Stimulated activated CD4-positive, alpha-beta T cell treated with anti-CD3 and anti-CD28 coated beads, Interleukin-2, amount 100 ng/mL, for 24 hours (primary cell): ENCODE measurements at places on chromosomes 16 and 17.

- no peak for DNase-seq
Measured at GRCh38 chr17:73888862-73889261, 244.6 kb upstream of the SDK2 start.

GRCh38 chr16:31362476-31363405, 7.8 kb downstream of the ITGAX start:
- DNase-seq = no peak

- no peak for DNase-seq
Measured at GRCh38 chr16:3548445-3548844, 28.8 kb downstream of the NLRC3 start.

DNA sequence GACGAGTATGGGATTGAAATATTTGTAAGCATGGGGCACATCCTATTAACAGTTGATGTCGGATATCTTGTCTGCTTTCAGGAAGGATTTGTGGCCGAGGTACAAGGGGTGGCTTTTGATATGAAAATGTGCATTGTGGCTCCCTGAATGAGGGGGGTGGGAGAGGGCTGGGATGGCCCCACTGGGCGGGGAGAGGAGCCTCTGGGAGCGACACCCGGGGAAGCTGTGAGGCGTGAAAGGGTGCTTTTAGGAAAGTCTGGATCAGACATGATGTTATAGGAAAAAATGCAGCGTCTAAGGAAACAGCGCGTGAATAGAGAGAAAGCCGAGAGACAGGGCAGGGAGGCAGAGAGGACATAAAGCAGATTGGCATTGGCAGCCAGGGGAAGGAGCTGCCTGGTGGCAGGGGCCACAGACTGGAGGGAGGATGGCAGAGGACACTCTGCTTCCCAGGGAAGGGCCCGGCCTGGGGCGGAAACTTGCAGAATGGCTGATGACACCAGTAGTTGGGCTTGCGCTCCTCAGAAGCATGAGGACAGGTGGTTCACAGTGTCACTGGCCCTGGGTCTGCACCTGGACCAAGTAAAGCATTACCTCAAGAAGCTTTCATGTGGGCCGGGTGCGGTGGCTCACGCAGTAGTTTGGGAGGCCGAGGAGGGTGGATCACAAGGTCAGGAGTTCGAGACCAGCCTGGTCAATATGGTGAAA, 95.7 kb downstream of the NTN1 start:
- DNase-seq = no peak

DNA sequence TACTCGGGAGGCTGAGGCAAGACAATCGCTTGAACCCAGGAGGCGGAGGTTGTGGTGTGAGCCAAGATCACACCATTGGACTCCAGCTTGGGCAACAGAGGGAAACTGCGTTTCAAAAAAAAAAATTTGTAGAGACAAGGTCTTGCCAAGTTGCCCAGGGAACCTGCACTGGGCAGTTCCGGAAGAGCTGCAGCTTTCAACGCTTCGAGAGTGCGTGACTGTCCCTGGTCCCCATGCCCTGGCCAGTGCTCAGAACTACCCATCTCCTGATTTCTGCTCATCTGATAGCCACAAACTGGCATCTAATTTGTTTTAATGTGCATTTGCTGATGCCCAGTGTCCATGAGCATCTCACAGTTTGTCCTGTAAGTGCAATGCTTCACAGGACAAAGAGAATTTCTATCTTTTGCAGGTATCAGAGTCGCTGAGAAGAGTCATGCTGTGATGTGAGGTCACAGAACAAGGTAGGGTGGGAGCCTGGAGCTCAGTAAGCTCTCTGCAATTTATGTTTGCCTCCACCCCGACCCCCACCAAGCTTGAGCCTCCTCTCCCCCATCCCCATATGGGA, 3.9 kb downstream of the ACTG1 start:
- DNase-seq = peak; percentile 41

DNA sequence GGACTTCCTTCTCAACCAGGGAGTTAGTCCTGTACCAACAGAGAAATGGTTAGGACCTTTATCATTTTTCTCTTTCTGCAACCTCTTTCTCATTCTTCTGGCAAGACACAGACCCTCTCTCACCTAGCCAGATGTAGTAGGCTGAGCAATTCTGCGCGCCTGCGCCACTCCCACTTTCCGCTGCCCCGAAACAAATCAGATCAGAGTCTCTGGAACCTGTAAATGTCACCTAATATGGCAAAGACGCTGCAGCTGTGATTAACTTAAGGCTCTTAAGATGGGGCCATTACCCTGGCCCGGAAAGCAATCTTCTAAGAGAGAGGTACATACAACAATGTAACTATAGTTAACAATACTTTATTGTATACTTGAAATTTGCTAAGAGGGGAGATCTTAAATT, 94.3 kb upstream of the ASIC2 start:
- DNase-seq = no peak

- peak; percentile 38 for DNase-seq
Measured at GRCh38 chr16:48231727-48232492, 12.2 kb upstream of the LONP2 start.

DNA sequence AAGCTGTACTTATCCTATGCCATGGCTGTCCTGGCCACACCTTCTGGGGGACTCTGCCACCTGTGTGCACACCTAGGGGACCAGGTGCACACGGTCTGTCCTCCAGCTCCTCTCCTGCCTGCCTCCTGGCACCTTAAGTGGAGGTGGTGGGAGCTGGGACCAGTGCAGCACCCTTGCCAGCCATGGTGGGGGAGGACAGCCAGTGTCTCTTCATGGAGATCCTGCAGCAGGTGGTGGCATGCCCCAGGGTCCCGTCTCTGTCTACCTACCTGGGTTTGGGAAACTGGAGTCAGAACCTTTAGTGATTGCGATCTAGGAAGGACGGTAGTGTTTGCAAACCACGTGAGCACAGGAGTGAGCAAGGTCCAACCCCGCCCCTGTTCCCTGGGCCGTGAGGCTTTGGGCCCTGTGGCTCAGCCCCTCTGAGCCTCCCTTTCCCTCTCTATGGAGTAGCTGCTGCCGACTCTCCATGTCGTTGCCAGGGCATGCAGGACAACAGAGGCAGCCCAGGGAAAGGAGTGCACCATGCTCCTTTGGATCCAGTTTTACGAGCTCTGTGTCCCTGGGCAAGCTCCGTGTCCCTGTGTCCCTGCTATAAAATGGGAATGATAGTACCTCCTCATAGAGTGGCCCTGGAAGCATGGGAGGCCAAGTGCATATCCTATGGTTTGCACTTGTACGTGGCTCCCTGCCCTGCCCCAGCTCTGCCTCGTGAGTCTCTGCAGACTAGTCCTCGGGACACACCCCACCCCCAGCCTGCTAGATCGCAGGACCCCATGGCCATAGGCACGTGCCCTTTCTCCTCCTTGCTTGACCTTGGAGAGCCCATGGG, 7.1 kb downstream of the ADGRG1 start:
- DNase-seq = no peak

- peak; percentile 72 for DNase-seq
Measured at GRCh38 chr17:82213251-82214011, 789 bp upstream of the CCDC57 start.

DNA sequence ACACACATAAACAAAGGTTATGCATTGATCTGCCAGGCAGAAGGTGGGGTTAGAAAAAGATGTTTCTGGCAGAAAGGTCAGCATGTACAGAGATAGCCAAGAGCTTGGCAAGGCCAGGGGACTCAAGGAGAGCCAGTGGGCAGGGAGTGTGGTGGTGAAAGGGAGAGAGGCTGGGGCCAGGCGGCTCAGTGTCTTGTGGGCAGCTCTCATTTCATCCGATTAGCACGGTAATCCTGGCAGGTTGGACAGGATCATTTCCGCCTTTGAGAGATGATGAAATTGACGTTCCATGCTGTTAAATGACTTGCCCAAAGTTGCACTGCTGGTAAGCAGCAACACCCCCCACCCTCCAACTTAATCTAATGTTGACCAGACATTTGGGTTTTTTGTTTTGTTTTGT, 3.6 kb downstream of the CHD9 start:
- no peak for DNase-seq

- peak; percentile 14 for DNase-seq
Measured at GRCh38 chr17:83181991-83182619, 102.7 kb downstream of the METRNL start.

GRCh38 chr17:82548681-82549303, 29.3 kb downstream of the FOXK2 start:
- DNase-seq = no peak

DNA sequence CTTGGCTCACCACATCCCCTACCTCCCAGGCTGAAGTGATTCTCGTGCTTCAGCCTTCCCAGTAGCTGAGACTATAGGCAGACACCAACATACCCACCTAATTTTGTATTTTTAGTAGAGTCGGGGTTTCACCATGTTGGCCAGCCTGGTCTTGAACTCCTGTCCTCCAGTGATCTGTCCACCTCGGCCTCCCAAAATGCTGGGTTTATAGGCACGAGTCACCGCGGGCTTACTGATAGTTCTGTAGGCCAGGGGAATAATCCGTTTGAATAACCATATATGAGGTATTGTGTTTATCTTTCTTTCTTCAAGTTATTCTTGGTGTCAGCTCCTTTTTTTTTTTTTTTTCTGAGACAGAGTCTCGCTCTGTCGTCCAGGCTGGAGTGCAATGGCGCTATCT, 7.7 kb downstream of the FAM234A start:
- no peak for DNase-seq

GRCh38 chr17:13590441-13590840, 11.3 kb downstream of the HS3ST3A1 start:
- DNase-seq = no peak

DNA sequence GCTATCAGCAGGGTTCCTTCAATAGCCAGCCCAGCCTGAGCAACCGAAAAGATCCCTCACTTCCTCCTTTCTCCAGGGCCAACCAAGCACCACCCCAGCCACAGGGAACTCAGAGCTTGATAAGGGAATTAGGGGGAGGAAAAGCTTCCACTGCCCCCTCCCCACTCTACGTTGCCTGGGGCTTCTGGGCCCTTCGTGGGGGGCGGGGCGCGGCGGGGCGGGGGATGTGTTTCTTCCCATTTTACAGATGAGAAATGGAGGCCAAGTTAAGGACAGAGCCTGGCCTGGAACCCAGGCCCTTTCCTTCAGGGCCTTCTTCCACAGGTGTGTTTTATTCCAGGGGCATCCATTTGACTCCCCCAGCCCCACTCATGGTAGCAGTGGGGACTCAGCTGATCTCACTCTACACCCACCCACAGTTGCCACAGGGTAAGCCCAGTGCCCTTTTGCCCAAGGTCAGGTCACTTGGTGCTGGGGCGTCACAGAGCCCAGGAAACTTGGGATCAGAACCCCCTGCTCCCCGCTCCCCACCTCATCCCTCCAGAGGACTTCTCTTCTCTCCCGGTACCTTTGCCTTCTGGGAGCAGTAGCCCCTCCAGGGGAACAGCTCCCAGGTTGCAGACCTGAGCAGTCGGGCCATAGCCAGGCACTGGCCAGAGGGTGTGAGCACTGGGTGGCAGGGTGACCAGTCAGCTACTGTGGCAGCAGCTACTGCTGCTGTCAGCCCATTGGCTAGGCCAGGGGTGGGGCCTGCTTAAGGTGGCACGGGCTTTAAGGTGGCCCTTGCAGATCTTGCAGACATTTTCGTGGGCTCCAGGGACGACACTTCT, at the start of gene LDHD:
Gene LDHD (minus strand): TSS at position 700 of the 830 bp plus-strand sequence. CDS start 60 bp downstream, at position 640.
- DNase-seq = no peak

DNA sequence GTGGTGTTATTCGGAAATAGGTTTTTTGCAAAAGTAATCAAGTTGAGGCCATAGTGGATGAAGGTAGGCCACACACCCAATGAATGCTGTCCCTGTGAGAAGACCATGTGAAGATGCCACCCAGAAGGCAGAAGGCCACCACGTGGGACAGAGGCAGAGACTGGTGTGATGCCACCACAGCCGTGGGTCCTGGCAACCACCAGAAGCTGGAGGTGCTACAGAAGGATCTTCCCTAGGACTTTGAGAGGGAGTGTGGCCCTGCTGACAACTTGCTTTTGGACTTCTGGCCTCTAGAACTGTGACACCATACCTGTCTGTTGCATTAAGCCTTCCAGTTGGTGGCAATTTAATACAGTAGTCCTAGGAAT, 49.3 kb downstream of the RMI2 start:
- no peak for DNase-seq

DNA sequence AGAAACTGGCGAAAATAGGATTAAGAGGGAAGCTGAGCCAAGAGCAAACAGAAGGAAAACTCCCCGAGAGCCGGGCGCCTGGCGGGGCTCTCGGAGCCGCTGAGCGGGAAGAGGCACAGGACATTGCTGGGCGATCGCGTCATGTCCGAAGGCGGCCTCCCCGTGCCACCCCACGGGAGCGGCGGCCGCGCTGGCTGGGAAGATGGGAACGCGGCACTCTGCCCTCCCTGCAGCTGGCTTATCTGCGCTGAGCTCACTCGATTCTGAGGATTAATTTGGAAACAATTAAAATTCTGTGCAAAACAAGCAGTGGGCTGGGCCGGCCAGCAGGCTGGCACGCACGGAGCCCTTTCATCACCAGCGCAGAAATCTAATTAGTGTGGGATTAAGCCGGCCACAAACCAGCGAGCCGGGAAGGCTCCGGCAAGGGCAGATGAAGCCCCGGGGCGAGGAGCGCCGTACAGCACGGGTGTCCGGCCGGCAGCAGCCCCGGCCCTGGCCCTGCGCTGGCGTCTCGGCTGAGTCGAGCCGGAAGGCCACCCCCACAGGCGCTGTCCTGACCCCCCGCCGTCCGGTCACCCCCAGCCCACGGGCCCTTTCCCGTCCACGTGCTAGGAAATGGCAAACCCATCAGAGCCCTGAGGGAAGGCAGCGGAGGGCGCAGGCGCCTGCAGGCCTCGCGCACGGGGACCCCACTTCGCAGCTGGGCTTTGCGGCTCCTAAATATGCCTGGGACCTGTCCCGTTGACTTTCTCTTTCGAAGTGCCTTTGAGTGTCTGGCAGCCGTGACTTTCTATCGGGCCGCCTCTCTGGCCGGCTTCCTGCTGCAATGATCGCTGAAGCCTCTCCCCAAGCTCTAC, 37.9 kb downstream of the SOX8 start:
- no peak for DNase-seq

DNA sequence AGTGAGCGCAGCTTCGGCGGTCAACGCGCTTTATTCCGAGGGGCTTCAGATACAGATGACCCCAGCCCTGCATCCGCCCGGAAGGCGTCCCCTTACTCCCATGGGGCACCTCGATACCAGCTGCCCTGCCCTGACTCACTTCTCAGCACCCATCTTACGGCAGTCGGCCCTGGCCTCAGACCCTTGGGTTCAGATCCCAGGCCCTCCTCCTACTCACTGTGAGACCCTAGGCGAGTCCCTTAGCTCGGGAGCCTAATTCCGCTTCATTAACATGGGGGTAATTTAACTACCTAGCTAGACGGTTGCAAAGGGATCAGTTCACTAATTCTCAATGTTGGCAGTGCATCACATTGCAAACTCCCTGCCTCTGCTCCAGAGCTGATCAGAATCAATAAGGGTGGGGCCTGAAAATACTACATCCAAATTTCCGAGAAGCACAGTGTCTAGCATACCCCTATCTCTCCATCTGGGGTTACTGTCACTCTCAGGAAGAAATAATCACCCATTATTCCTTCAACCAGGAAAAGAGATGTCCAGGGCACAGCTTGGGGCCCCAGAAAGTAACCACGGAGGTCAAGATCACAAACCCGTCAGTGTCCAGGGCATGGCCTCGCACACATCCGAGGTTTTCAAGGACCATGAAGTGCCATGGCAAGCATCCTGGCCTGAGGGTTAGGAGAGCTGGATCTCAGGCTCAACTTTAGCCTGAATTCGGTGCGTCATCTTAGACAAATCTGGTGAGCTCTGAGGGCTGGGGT, 415 bp upstream of the FLOT2 start:
- DNase-seq = peak; percentile 48
